ENCODE measurements at places on chromosomes 4 and X.

GRCh38 chr4:145199051-145199716, 18.8 kb upstream of the OTUD4 start:
- no peak for DNase-seq

DNA sequence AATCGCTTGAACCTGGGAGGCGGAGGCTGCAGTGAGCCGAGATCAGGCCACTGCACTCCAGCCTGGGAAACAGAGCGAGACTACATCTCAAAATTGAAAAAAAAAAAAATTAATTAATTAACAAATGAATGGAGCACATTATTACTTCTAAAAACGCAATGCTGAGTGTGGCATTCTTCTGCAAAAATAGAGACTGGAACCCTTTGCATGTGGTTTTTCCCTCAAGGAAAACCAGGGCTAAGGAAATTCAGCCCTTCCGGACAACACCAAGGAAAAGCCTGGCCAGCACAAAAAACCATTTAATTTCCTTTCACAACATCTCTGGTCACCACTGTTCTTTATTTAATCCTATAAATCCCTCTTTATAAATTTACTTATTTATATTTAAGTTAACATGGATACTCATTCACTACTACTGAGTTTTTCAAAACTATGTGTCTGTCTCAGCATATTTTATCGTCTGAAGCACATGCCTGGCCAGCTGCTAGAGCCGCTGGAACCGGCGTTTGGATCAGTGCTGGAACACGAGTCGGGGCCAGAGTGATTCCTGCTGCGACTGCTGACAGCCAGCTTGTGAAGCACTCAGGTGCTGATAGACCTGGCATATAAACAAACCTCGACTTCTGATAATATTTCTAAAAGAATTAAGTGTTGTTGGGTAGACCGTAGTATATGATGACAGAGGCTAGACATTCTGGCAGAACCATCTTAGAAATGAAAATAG, 84.5 kb upstream of the WWC2 start:
- DNase-seq, result no peak

- no peak for DNase-seq
Measured at GRCh38 chr4:82680834-82681233, 117.8 kb downstream of the SCD5 start.

- DNase-seq, result no peak
Measured at GRCh38 chr4:2570551-2571222, 34.2 kb downstream of the FAM193A start.

- no peak for DNase-seq
Measured at GRCh38 chr4:24568425-24568824, 15.9 kb downstream of the DHX15 start.

GRCh38 chr4:70508801-70509200, 9.6 kb upstream of the AMTN start:
- no peak for DNase-seq

GRCh38 chrX:107565931-107566603, 62.2 kb upstream of the PRPS1 start:
- no peak for DNase-seq

- DNase-seq, result peak; percentile 55
Measured at GRCh38 chr4:8688041-8688907, 95.7 kb downstream of the CPZ start.

DNA sequence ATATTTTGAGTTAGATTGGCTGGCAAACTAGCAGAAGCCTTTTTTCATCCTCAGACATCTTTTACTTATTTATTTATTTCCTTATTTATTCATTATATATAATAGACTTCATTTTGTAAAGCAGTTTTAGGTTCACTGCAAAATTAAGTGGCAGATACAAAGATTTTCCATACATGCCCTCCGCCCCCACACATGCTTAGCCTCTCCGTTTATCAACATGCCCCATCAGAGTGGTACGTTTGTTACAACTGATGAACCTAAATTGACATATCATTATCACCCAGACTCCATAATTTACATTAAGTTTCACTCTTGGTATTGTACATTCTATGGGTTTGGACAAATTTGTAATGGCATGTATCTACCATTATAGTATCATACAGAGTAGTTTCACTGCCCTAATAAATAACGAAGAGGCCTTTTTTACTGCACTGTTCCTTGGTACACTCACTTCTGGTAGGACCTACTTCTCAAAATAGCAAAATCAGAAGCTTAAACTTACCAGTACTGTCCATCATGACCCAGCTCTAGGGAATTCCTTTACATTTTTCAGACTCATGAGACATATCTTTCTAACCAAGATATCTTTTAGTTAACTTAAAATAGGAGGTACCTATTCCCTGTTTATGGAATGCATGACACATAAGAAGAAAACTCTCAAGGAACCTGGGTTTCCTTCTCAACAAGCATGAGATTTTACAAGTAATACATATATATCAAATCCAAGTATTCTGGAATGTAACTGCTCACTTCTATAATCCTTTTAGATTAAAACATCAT, 4.8 kb upstream of the TMPRSS11B start:
- no peak for DNase-seq

GRCh38 chr4:38531141-38531727, 132.8 kb upstream of the KLF3 start:
- DNase-seq, result peak; percentile 31

- DNase-seq, result peak; percentile 74
Measured at GRCh38 chr4:74932832-74933561, at the start of gene PARM1. Gene PARM1, plus strand, starts transcription at chr4:74933116. Its CDS starts 212 bp downstream, at chr4:74933328.

DNA sequence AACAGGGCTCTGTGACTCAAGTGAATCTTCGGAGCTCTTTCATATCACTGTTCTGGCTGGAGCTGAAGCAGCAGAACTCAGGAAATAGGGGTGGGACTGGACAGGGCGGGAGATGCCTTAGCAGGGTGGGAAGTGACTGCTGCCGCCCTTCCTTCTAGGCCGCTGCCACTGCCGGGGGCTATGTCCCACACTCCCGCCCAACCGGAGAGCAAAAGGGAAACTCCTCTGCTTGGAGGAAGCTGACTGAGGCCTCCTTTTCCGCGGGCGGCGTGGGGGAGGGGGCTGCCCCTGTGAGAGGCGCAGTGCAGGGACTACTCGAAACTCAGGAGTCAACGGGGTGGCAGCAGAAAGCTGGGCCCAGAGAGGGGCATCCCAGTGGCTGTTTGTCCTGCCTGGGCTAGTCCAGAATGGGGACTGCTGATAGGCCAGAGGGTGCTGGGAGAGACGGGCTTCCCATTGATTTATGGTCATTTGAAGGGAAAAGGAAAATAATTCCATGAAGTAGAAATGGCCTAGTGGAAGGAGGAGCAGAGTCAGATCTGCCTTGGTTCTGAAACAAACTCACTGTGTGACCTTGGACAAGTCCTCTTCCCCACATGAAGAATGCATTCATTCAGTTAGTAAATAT, 36.9 kb downstream of the STARD8 start:
- DNase-seq, result no peak

- DNase-seq, result no peak
Measured at GRCh38 chrX:21952624-21953023, 12.1 kb downstream of the SMS start.

GRCh38 chrX:17860179-17860780, 818 bp downstream of the RAI2 start:
- DNase-seq, result no peak

DNA sequence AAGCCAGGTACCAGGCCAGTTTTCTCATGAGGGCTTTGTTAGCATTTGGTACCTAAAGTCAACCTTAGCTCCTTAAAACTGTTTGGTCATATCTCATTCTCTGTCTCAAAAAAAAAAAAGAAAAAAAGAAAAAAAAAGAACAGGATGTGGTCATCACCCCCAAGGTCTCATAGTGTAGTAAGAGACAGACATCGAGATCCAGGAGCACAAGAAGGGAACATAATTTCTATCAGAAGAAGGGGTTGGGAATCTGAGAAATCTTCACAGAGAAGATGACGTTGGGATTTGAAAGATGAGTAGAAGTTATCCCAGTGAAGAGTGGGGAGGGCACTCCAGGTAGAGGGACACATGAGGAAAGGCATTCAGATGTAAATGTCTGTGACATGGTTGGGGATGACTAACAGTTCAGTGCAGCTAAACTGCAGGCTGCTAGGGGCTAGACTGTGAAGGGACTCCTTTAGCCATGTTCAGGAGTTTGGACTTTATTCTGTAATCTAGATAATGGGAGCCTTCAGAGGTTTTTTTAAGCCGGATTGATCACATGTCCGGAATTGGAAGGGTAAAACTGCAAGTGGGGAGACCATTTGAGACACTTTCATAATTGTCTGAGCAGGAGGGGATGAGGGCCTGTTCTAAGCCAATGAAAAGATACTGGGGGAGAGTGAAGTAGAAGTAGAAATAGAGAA, 26.9 kb upstream of the GJB1 start:
- no peak for DNase-seq

DNA sequence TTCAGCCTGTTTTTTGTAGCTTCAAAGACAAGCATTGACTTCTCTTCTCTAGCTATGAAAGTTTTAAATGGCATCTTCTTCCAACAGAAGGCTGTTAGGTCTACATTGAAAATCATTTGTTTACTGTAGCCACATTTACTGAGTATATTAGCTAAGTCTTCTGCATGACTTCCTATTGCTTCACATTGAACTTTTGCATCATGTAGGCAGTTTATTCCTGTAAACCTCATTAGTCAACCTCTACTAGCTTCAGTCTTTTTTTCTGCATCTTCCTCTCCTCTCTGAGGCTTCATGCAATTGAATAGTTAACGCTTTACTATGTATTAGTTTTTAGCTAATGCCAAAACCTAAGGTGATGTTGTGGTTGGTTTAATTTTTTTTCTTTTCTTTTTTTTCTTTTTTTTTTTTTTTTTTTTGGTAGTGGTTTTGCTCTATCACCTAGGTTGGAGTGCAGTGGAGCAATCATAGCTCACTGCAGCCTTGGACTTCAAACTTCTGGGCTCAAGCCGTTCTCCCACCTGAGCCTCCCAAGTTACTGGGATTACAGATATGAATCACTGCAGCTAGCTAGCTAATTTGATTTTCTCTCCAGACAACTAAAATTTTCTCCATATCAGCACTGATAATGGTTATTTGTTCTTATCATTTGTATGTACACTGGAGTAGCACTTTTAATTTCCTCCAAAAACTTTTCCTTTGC, 3.4 kb downstream of the UGT2A3 start:
- no peak for DNase-seq

- no peak for DNase-seq
Measured at GRCh38 chr4:89031272-89031671, 25.7 kb downstream of the FAM13A start.

GRCh38 chrX:6227453-6227835, 1.2 kb downstream of the NLGN4X start:
- no peak for DNase-seq

DNA sequence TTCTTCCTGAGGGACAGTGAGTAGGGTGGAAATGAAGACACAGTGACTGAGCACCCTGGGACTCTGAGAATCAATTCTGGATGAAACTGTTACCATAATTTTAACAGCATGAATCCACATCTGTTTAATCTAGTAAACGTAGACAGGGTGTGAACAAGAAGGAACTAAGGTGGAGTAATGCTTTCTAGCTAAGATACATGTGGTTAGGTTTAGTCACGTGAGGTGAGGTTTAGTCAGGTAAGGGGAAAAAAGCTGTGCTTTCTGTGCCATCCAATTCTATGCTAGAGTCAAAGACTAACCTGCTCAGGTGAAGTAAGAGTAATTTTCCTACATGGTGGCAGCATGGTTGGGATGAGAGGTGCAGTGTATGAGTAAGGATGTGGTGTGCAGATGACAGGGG, 54.0 kb upstream of the C4orf54 start:
- no peak for DNase-seq

- DNase-seq, result no peak
Measured at GRCh38 chr4:7411896-7412553, 22.7 kb downstream of the PSAPL1 start.

DNA sequence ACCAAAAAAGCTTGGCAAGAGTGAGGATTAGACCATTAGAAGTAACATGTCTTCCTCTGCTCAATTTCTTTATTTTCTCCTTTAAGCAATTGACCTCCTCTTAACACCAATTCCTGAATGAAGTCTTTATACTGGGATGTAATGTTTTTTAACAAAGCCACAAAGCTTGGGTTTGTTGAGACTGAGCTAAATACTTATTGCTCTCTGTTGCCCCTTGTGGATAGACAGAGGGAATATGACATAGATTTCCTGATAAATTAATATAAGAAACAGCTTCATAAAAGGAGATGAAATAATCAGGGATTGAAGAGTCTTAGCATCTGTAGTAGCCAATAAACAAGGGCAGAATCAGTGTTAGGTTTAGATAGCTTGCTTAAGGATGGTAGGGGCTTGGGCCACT, 57.6 kb downstream of the CCDC160 start:
- DNase-seq, result no peak

GRCh38 chr4:173805884-173806283, 275.9 kb upstream of the HAND2 start:
- no peak for DNase-seq

GRCh38 chrX:145178268-145178667, 69.0 kb upstream of the SPANXN1 start:
- no peak for DNase-seq

- no peak for DNase-seq
Measured at GRCh38 chrX:21373637-21374162, 518 bp upstream of the CNKSR2 start.

- DNase-seq, result no peak
Measured at GRCh38 chr4:119661231-119661630, 32.6 kb upstream of the PDE5A start.

- DNase-seq, result no peak
Measured at GRCh38 chr4:58113126-58113525, 1002.9 kb upstream of the IGFBP7 start.

DNA sequence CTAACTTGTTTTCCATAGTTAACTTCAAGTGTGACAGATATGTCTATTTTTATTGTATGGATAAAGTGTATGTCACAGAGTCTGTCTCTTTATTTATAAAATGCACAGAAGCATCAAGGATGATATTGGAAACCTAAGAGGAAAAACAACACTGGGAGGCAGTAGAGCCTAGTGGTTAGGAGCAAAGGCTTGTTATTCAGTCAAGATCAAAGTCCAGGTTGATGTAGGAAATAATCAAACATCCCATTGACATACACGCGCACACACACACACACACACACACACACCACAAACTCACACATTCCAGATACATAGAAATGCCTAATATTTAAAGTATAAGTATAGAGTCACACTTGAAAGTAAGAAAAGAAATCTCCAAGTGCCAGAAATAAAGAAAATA, 206.8 kb downstream of the CHRDL1 start:
- no peak for DNase-seq

- DNase-seq, result no peak
Measured at GRCh38 chr4:69830560-69831269, 29.2 kb downstream of the SULT1E1 start.

GRCh38 chrX:57678686-57679428, 1.2 kb downstream of the NLRP2B start:
- DNase-seq, result no peak

GRCh38 chr4:20603671-20604313, 96.5 kb upstream of the PACRGL start:
- no peak for DNase-seq

Measured in HuH-7 (cell line).